ENCODE measurements at places on chromosomes 5 and 9. TPM values are rescaled to one million over a fixed set of nuclear protein-coding genes. Genes with fewer than 3 reads are reported as not detected.

KCNIP1 gene
- total RNA-seq = not detected

FGF1 gene
- not detected for total RNA-seq

AK8 gene
- 0.21 TPM for total RNA-seq

ANKRD20A1 gene
- total RNA-seq = 2.9 TPM

PCDHGB2 gene
- total RNA-seq = 1.5 TPM

PCDHA1 gene
- not detected for total RNA-seq

TPD52L3 gene
- not detected for total RNA-seq

OTP gene
- not detected for total RNA-seq

CCDC192 gene
- total RNA-seq = not detected

COL5A1 gene
- 0.11 TPM for total RNA-seq

RANBP6 gene
- total RNA-seq = 31.3 TPM

PCDHB4 gene
- not detected for total RNA-seq

IL4 gene
- total RNA-seq = 8.1 TPM

Measured in natural killer cell (primary cell).